ENCODE measurements at places on chromosomes 5 and 9.
A peak's percentile ranks its signal among the peaks of the same experiment; 100 is the strongest.

- DNase-seq = no peak
Observed at GRCh38 chr5:61969347-61969746, 336.7 kb upstream of the KIF2A start.

- DNase-seq = no peak
Observed at GRCh38 chr5:3853362-3853761, 257.7 kb downstream of the IRX1 start.

GRCh38 chr5:52886206-52886605 is 98.5 kb downstream of the ITGA1 start:
- no peak for DNase-seq

- DNase-seq = no peak
Observed at GRCh38 chr9:2093920-2094597, 78.9 kb downstream of the SMARCA2 start.

DNA sequence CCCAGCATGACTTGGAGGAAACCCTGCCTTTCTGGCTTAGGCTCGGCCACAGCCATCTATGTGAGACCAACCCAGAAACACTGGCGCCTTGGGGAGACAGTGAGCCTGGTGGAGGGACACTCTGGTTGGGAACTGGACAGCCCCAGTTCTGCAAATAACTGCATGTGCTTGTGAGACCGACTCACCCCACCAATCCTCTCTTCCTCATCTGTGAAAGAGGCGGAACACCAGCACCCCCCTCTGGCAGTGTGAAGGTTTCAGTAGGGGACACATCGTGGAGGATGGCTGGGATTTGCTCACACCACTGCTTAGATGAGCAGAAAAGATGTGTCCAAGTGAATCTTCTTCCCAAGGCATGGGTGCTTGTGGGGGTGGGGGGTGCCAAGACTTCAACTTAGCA is 43.4 kb upstream of the N4BP3 start:
- DNase-seq = peak; percentile 20

GRCh38 chr9:108617676-108618075 is 238.1 kb downstream of the ACTL7B start:
- DNase-seq = no peak

- DNase-seq = no peak
Observed at GRCh38 chr5:21067724-21068123, 1079.7 kb upstream of the CDH18 start.

DNA sequence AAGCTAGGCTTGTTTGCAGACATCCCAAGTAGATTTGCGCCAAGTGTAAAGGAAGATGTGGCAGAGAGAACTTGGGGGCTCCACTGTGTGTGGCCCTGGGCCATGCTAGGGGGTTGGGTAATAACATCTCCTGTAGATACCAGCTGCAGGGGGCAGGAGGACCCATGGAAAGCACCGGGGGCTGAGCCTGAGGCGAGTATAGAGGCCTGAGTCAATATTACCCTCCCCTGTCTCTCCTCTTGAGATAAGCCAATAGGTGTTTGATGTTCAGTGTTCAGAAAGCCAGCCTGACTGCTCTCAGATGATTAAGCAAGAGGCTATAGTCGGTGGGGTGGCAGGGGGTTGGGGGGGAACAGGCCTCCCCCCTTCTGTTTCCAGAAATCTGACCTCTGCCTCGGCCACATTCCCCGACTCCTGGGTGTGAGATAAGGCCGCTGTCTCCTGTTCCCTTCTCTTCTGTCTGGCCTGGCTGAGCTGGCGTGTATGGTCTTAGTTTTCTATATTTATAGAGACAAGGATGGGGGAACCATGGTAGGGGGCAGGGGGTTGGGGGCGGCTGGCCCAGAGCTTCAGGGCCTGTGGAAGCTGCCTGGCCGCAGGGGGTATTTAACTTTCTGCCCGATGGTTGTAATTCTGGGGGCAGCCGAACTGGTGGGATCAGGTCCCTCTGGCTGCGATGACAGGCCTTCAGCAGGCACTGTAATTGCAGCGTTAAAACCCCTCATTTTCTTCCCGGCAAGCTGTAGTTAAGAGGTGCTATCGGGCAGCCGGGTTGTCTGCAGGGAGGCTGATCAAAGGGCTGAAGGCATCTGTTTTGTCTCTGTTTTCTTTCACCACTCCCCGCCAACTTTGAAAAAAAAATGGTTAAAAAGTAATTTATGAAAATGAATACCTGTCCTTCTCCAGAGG is 292.0 kb downstream of the NSG2 start:
- DNase-seq = no peak

- DNase-seq = no peak
Observed at GRCh38 chr5:40124367-40124766, 555.3 kb upstream of the PTGER4 start.

DNA sequence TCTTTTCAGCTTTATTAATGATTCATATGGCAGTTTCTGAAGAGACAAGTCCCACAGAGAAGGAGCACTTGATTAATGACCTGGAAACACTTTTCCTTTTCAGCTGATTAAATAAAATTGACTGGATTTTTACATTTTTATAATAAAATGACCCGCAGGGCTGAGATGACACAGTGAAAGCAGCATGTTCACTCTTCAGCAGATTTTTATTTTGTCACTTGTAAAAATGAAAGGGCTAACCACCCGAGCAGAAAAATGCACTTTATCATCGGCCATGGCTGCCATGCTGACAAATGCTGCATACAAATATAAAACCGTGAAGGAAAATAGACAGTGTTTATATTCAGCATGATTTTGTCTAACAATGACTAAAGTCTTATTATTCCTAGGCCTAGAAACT is 321.6 kb upstream of the ITGA1 start:
- no peak for DNase-seq

DNA sequence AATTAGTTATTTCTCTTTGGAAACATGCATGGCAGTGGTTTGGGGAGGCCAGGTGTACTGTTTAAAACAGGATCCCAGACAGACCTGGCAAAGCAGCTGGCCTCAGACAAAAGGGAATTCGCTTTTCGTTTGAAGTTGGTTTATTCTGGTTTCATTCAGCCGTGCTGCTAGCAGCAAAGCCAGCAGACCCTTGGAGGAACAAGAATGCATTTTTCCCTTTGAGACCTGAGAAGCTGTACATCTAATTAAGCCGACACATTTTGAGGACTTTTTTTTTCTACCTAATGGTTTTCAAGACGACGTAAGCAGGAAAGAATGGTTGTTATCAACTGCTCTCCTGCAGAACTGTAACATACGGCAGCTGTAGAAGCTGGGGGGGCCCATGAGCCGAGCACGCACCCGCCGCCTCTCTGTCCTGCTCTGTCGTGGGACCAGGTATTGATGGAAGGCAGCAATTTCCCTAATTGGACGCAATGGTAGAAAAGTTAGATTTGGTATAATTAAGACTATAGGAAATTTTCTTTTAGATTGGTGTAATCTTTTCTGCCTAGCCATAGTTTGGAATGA is 13.6 kb downstream of the PLEKHG4B start:
- no peak for DNase-seq

DNA sequence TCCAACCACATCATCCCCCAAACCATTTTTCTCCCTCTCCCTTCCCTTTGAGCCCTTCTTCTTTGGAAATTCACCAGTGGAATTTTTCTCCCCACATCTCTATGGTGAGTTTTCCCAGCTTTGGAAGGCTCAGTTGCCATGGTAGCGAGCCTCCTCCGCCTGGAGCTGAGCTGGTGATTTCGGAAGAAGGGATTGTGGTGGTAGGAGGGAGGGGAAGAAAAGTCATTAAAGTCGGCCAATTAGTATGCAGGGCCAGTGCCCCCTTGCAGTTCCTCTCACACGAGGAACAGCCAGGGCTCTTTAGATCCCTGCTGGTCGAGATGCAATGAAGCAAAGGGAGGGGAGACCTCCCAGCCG is 322.0 kb downstream of the NTRK2 start:
- no peak for DNase-seq

DNA sequence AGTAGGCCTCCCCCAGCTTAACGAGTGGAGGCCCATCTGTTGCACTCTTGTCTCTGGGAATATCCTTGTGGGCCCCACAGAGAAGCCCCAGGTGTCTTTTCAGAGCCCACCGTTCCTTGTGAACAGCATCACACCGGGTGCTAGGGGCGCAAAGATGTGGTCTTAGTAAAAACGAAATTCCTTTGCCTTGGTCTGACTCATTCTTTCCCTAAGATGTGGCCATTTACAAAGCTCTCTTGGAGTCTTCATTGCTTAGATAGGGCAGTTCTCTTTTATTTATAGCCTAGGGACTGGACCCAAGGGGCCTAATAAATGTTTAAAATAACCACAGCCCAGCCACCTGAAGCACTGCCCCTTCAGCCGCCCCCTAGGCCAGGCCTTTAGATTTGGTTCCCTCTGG is 52.8 kb upstream of the RPL26L1 start:
- DNase-seq = no peak

GRCh38 chr5:153373130-153373498 is 117.4 kb upstream of the GRIA1 start:
- no peak for DNase-seq

- no peak for DNase-seq
Observed at GRCh38 chr9:27348785-27349697, 52.1 kb upstream of the EQTN start.

- DNase-seq = no peak
Observed at GRCh38 chr9:100803956-100804355, 224.6 kb upstream of the PLPPR1 start.

DNA sequence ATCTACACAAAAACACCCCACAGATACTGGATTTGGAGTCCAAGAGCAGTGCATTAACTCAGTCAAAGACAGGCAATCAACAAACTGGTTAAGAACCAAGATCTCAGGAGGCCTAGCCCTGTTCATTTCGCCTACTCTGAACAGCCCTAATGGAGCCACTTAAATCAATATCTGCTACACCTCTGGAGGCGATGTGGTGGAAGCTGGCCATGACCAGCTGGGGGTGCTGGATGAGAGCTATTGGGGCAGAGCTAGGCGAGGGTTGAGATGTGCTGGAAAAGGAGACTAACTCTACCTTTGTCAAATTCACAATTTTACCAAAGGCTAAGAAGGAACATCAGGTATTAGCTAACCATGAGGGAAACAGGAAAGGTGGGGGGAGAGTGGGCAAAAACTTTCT is 23.3 kb upstream of the ARSB start:
- no peak for DNase-seq

- DNase-seq = no peak
Observed at GRCh38 chr9:131833083-131833482, 93.2 kb upstream of the RAPGEF1 start.

DNA sequence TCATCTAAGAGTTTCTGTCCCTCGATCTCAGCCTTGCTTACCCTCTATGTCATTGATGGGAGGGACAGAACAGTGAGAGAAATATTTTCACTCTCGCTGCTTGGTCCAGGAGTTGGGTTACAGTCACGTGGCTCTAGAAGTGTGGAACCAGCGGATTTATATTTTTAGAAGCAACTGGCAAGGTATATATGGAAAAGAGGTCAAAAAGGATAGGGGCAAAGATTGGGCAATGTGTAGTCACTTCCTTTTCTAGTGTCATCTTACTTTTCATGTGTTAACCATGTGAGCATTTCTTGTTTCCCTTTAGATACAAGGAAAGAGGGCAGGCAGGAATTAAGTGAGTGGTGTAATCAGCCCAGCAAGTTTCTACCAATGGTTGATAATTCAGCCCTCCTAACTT is 111.5 kb upstream of the ZNF366 start:
- DNase-seq = no peak

GRCh38 chr5:56402266-56403220 is 169.4 kb upstream of the ANKRD55 start:
- no peak for DNase-seq

DNA sequence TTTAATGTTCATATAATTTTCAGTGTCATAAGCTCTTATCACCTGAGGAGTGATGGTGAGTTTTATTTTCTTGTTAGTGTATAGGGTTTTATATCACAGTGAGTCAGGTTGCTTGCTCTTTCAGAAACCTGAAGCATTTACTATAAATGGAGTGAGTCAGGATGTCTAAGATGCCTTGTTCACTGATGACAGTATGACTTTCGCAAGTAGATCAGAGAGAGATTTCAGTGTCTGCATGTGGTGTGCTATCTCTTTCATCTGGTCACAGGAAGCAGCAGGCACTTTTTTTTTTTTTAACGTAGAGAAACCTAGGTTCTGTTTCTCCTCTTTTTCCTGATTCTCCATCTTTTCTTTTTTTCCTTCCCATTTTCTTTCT is 237.1 kb downstream of the DMRTA1 start:
- no peak for DNase-seq

DNA sequence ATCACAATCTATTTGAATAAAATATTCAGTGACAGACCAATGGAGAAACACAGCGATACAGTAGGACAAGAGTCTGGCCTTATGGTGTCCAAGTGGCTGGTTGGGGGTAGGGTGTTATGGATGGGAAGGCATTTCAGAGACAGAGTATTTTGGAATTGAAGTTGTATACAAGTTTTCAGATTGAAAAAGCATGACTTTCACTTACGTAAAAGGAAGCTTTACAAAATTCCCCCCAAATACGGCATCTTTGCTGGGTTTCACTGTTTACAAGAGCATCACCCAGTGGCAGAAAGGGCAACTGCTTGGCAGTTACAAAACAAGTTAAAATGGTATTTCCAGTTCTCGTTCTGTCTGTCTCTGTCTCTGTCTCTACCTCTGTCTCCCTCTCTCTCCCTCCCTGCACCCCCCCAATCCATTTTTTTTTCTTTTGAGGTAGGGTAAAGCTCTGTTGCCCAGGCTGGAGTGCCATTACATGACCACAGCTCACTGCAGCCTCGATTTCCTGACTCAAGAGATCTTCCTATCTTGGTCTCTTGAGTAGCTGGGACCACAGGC is 86.2 kb downstream of the PTPN3 start:
- DNase-seq = peak; percentile 2

GRCh38 chr5:171646102-171647042 is 139.2 kb upstream of the SMIM23 start:
- DNase-seq = no peak

- no peak for DNase-seq
Observed at GRCh38 chr9:86531273-86531970, 177.2 kb upstream of the TUT7 start.

DNA sequence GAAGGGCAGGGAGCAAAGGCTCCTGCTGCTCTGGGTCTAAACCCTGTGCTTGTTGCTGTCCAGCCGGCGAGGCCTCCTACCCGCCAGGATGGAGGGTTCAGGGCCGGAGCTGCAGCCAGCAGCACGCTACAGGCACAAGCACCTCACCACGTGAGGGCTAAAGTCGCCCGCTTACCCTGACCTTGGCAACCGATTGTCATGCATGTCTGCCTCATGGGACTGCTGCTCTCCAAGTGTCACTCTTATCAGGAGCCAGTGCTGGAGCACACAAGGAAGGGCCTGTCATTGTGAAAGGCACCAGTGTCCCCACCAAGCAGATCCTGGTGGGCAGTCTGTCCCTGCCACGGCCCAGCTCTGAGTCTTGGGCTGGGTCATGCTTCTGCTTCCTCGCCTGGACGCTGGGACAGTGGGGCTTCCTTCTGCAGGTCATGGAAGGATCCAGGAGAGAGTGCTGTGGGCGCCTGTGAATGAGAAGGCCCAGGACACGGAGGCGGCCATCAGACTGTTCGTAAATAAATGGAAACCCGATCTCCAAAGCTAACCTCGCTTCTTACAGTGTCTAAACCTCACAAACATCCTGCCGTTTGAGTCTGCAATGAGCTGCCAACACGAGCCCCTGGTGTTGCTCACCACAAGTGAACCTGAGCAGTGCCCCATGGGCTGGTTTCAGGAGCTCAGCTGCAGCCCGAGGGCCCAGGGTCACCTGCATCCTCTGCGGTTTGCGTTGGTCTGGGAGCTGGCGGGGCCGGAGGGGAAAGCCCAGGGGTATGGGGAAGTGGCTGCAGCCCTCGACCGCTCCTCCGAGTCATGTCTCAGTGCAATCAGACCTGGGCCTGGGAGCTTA is 58.2 kb upstream of the RXRA start:
- DNase-seq = no peak

- no peak for DNase-seq
Observed at GRCh38 chr5:5704352-5704751, 281.9 kb downstream of the ICE1 start.
